Stimulated activated CD8-positive, alpha-beta memory T cell treated with anti-CD3 and anti-CD28 coated beads, Interleukin-7, amount 100 ng/mL, for 48 hours (primary cell): ENCODE measurements at places on chromosomes 16 and 17.

- no peak for DNase-seq
Measured at GRCh38 chr17:5373112-5373511, 46.4 kb downstream of the NUP88 start.

GRCh38 chr17:76036497-76037261 is 9.6 kb upstream of the EVPL start:
- no peak for DNase-seq

DNA sequence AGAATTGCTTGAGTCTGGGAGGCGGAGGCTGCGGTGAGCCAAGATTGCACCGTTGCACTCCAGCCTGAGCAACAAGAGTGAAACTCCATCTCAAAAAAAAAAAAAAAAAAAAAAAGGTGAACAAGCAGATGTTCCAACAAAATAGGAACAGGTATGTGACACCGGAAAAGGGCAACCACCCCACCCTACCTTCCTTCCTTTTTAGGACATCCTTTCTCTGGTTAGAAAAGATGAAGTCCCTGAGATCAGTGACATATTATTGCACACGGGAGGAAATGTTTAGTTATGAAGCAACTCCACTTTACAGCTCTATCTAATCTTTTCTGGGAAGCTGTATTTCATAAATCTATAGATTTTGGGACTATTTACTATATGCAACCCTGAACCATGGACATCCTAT is 114.2 kb upstream of the MON1B start:
- no peak for DNase-seq

- no peak for DNase-seq
Measured at GRCh38 chr16:12455287-12455798, 348.3 kb downstream of the CPPED1 start.

DNA sequence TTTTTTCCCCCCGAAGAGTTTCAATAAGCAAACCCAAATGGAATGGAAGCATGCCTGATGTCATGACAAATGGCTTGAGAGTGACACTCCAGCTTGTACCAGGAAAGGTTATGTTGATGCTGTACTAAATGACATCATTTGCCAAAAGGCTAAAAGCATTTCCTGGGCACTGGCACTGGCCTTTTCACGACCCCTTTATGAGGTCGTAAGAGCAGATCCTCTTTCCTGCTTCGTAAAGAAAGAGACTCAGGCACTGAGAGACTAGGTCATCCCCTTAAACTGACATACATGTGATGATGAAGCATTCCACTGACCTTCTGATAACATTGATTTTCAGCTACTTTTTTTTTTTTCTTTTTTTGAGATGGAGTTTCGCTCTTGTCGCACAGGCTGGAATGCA is 30.5 kb downstream of the CEP295NL start:
- DNase-seq: no peak

- no peak for DNase-seq
Measured at GRCh38 chr16:81143921-81144471, 47.8 kb upstream of the GCSH start.
